Activated CD4-positive, alpha-beta T cell treated with anti-CD3 and anti-CD28 coated beads for 48 hours (primary cell): ENCODE measurements at places on chromosomes 12 and 14.

GRCh38 chr14:100778526-100778882 lies 47.4 kb upstream of the MEG3 start:
- no peak for DNase-seq

DNA sequence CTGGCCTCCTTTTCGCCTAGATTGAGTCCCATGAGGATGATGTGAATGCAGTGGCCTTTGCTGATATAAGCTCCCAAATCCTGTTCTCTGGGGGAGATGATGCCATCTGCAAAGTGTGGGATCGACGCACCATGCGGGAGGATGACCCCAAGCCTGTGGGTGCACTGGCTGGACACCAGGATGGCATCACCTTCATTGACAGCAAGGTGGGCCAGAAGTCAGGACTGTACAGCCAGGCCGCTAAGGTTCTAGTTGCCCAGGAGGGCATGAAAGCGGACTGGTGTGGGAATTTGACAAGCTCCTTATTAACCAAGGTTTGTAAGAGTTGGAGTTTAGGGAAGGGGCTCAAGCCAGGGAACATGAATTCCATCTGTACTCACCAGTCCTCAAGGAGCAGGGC lies 4.9 kb upstream of the NRL start:
- no peak for DNase-seq

- no peak for DNase-seq
Observed at GRCh38 chr12:110137786-110138185, 13.6 kb downstream of the IFT81 start.

DNA sequence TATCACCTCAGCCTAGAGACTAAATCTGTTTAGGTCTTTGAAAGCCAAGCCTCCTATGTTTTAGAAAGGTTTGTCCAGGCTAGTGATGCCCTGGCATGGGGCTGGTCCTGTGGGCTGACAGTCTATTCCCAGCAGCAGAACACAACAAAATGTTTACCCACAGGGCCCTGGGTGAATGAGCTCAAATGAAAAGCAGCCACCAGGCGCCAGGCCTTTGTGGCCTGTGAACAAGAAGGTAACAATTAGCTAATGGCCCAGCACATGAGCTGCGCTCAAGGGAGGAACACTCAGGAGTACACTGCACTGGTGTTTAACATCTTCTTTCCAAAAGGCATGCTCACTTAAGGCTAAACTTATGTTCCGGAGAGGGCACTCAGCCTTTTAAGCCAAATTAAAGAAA lies 202.2 kb downstream of the MON2 start:
- DNase-seq = no peak

DNA sequence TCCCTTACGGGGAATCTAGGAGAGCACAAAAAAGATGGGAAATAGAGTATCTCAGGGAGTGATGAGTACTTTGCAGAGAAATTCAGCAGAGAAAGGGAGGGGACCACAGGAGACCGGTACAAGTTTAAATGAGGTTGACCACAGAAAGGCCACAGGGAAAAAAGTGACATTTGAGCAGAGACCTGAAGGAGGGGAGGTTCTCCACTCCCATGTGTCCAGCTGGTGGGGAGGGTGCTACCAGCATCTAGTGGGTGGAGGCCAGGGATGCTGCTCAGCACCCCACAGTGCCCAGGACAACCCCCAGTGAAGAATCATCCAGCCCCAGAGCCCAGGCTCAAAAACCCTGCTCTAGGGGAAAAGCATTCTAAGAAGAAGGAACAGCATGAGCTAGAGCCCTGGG lies 34.6 kb downstream of the TESC start:
- no peak for DNase-seq
